CD14-positive monocyte (primary cell): ENCODE measurements at places on chromosomes 3 and 15. TPM values are rescaled to one million over a fixed set of nuclear protein-coding genes. Genes with fewer than 3 reads are reported as not detected.

Gene FAM107A
- not detected in 2 replicates for polyA plus RNA-seq

Gene VGLL3
- not detected for polyA plus RNA-seq

Gene EAF2
- polyA plus RNA-seq = 91.6 TPM

Gene MYRIP
- not detected in 2 replicates for polyA plus RNA-seq

Gene ESYT3
- not detected for polyA plus RNA-seq

Gene PCOLCE2
- polyA plus RNA-seq = not detected in 2 replicates

Gene MAN2C1
- polyA plus RNA-seq = 42.9 TPM

Gene ARNT2
- polyA plus RNA-seq = not detected

Gene IQCH
- polyA plus RNA-seq = not detected

Gene POTEB3
- polyA plus RNA-seq = not detected in 2 replicates

Gene NEK10
- not detected for polyA plus RNA-seq

Gene BUB1B
- 0.01 TPM in 1 of 2 replicates, not detected in the other for polyA plus RNA-seq

Gene PAK6
- polyA plus RNA-seq = not detected

Gene GOLGA8J
- polyA plus RNA-seq = not detected

Gene PRRT3
- polyA plus RNA-seq = 0.57 and 0.70 TPM in 2 replicates

Gene ST8SIA2
- polyA plus RNA-seq = not detected in 2 replicates

Gene KLHL6
- polyA plus RNA-seq = 10.6 TPM

Gene A4GNT
- not detected for polyA plus RNA-seq

Gene GOLGA8M
- polyA plus RNA-seq = not detected

Gene ADPRH
- polyA plus RNA-seq = 8.9 and 10.6 TPM in 2 replicates

Gene TF
- not detected for polyA plus RNA-seq

Gene PLA2G4D
- polyA plus RNA-seq = not detected

Gene CASR
- 0.01 TPM in 1 of 2 replicates, not detected in the other for polyA plus RNA-seq

Gene SCG3
- not detected for polyA plus RNA-seq

Gene SCG5
- polyA plus RNA-seq = not detected

Gene FBLN2
- 0.08 and 0.36 TPM in 2 replicates for polyA plus RNA-seq

Gene POPDC2
- 0.58 TPM for polyA plus RNA-seq

Gene CAV3
- polyA plus RNA-seq = not detected

Gene CFAP161
- polyA plus RNA-seq = not detected

Gene CCR8
- not detected for polyA plus RNA-seq

Gene MITF
- 4.1 and 7.0 TPM in 2 replicates for polyA plus RNA-seq

Gene IL17RD
- not detected for polyA plus RNA-seq

Gene ELL3
- 0.29 and 0.60 TPM in 2 replicates for polyA plus RNA-seq

Gene CSPG5
- polyA plus RNA-seq = not detected

Gene ZXDC
- polyA plus RNA-seq = 37.3 and 44.8 TPM in 2 replicates

Gene HYAL3
- polyA plus RNA-seq = 4.9 and 5.7 TPM in 2 replicates

Gene P2RY1
- 0.37 and 0.97 TPM in 2 replicates for polyA plus RNA-seq

Gene ZNF662
- polyA plus RNA-seq = not detected

Gene AADAC
- polyA plus RNA-seq = not detected

Gene ARF4
- 32.3 and 60.2 TPM in 2 replicates for polyA plus RNA-seq

Gene MAGEF1
- polyA plus RNA-seq = 12.2 TPM

Gene RCN2
- 3.7 and 7.1 TPM in 2 replicates for polyA plus RNA-seq

Gene INO80
- 2.3 TPM for polyA plus RNA-seq

Gene PML
- polyA plus RNA-seq = 20.6 TPM

Gene CEP97
- polyA plus RNA-seq = 1.7 TPM

Gene WDR6
- 71.7 and 103 TPM in 2 replicates for polyA plus RNA-seq

Gene TNFSF10
- 293 TPM for polyA plus RNA-seq

Gene KBTBD12
- not detected in 2 replicates for polyA plus RNA-seq

Gene MESP2
- polyA plus RNA-seq = 0.67 TPM

Gene CCR3
- polyA plus RNA-seq = 0.22 and 0.44 TPM in 2 replicates

Gene ADGRG7
- not detected for polyA plus RNA-seq
